ENCODE measurements at places on chromosomes 16 and 17.

- DNase-seq, result peak; percentile 13
Measured at GRCh38 chr17:73585583-73585982, 58.7 kb downstream of the SDK2 start.

DNA sequence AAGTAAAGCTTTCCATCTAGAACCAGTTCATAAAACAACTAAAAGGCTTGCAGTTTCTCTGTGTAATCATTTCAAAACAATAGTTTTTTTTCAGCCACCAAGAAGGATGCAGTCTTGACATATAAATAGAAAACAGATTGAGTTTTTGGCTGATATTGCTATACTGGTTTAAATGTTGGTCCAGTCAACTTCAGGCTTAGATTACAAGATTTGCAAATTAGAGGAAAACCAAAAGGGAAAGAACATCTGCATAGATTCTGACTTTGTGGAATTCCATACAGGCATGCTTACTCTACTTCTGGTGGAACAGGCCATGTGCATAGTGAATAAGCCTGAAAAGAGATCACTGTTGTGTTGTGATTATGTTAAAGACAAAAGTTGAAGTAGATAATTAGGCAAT, 150.3 kb downstream of the BCAS3 start:
- no peak for DNase-seq

DNA sequence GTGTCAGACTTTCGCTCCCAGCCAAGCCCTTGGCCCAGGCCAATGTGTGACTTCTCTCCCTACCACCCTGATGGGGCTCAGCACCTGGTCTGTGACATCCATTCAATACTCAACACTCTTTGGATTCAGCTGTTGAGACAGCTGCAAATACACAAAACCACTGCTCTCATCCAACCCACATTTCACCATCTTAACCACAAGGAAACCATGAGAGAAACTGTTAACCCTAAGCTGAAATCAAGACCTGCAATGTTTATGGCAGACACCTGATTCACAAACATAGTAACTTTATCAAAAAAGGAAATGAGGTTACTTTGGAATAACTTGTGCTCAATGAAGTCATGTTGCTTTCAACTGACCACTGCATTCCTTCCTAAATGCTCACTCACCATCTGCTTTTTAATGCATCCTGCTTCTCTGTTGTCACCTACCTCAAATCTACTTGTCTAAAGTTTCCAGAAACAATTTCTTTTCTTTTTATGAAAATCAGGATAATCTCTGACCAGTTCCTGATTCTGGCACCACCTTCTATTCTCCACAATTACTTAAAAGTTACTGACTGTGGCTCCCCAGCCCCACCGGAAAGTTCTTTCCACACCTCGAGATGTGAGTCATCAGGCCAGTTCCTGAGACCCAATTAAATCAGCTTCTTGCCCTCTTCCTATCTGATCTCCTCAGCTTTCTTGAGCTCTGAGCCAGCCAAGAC, 88.2 kb downstream of the NOG start:
- peak; percentile 22 for DNase-seq

GRCh38 chr17:69443138-69443537, 28.6 kb downstream of the MAP2K6 start:
- no peak for DNase-seq

GRCh38 chr17:82874011-82874835, 34.4 kb upstream of the ZNF750 start:
- DNase-seq, result no peak

GRCh38 chr17:83062818-83063671, 16.4 kb upstream of the METRNL start:
- DNase-seq, result peak; percentile 1

GRCh38 chr17:4672055-4672630, 30.7 kb upstream of the ALOX15 start:
- DNase-seq, result no peak

GRCh38 chr17:83192161-83192788, 112.9 kb downstream of the METRNL start:
- DNase-seq, result peak; percentile 6

DNA sequence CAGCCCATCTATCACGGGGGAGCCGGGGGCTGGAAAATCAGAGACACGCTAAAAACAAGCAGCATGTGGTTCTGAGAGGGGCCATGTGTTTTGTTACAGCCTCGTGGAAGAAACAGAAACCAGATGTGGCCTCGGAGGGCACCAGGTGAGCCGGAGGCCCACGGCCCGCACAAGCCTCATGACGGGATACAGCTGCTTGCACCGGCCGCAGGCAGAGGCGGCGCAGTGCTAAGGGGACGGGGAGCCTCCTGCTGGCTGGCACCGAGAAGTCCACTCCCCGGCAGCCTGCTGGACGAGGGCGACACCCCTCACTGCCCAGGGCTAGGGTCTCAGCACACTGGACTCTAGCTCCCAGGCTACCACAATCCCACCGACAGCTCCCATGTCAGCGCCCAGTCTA, 19.2 kb downstream of the NDUFAF8 start:
- DNase-seq, result no peak

- no peak for DNase-seq
Measured at GRCh38 chr16:77536809-77537208, 102.0 kb upstream of the ADAMTS18 start.

DNA sequence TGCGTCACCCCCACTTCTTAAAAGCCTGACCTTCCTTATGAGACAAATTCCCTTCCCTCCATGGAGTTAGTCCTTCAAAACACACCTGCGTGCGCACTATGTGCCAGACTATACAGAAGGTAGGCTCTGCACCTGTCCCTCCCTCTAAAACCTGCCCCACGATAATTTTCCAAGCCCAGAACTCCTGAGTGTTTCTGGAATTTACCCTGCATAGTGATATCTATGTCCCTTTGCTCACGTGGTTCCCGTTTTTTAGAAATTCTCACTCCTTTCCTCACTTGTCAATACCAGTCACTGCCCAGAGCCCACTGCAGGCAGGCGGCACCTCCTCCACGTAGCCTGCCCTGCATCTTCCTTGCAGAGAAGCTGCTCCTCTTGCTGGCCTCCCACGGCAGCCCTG, 82.2 kb downstream of the SLC6A2 start:
- DNase-seq, result no peak

- no peak for DNase-seq
Measured at GRCh38 chr16:82043680-82044584, 8.9 kb downstream of the HSD17B2 start.

DNA sequence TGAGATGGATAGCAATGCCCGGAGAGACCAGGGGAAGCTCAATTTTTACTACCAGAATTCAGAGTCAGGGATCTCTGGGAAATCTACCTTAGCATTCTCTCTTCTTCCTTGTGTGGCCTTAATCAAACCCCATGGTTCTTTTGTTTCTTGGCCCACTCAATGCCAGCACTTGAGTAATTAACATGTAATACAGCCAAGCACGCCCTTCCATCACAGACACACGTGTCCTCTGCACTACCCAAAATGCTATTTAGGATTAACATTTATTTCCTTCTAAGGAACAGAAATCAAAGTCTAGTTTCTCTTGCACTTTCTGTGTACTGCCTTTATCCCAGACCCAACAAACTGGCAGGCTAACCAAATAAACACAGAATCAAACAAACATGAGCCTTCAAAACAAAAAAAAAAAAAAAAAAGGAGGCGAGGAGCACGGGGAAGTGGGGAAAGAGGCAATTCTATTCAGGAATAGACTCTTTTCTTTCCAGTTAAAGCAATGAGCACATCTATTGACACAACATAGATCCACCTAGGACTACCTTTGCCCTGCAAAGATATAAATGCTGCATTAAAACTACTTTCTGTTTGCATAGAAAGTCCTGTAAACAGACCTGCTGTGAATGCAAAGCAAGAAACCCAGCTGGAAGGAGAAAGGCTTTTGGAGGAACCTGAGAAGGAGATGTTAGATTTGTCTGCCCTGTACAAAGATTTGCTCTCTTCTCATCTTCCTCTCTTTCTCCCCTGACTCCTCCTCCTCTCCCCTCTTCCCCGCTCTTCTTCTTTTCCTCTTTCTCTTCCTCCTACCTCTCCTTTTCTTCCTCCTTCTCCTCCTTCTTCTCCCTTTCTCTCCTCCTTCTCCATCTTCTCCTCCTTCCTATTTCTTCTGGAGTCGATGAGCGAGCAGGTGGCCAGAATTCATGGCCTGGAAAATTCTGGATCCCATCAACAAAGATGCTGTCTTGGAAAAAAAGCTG, 294.4 kb downstream of the NPIPA8 start:
- DNase-seq, result no peak

GRCh38 chr16:4496305-4496704, 20.1 kb downstream of the HMOX2 start:
- DNase-seq, result no peak

GRCh38 chr16:9780831-9781230, 401.4 kb downstream of the GRIN2A start:
- DNase-seq, result no peak

GRCh38 chr16:54934481-54935265, 4.0 kb downstream of the IRX5 start:
- no peak for DNase-seq

DNA sequence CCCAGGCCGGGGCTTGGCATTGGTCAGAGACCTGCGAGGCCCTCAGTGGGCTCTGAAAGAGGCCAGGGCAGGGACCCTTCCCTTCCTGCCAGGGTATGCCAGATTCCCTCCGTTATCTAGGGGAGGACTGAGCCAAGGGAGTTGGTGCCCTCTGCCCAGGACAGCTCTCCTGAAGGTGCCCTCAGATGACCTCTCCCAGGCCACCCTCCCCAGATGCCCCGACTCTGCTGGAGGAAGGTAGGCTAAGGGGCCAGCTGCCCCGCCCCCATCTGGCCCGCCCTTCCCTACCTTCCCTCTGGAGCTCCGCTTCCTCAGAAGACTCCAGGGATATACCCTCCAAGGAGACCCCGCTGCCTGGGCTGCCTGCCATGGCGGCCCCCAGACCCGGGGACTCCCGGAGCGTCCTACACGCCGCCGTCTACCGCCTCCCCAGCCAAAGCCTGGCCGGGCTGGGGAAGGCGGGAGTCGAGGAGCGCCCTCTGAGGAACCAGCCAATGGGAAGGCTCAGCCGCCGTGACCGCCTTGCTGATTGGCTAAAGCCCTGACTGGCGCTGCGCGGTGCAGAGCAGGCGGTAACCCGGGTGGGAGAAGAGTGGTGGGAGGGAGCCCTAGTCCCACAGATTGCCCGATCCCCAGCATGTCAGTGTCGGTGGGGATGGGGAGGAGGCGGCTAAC, 7.0 kb downstream of the MPP2 start:
- DNase-seq, result peak; percentile 85

DNA sequence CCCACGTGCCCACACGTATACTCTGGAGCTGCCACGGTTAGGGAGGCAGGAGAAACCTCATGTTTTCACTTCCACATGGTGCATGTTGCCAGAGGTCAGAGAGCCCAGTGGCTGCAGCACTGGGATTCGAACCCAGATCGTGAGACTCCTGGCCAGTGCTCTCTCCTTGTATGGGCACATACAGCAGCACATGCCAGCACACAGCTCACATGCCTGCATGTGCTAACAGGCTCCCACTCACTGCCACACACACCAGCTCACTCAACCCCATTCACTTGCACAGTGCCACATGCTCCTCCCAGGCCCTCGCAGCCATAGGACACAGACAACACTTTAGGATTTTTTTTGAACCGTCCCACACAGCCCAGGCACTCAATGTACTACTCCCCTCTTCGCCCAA, 49.5 kb upstream of the MRPS23 start:
- no peak for DNase-seq

DNA sequence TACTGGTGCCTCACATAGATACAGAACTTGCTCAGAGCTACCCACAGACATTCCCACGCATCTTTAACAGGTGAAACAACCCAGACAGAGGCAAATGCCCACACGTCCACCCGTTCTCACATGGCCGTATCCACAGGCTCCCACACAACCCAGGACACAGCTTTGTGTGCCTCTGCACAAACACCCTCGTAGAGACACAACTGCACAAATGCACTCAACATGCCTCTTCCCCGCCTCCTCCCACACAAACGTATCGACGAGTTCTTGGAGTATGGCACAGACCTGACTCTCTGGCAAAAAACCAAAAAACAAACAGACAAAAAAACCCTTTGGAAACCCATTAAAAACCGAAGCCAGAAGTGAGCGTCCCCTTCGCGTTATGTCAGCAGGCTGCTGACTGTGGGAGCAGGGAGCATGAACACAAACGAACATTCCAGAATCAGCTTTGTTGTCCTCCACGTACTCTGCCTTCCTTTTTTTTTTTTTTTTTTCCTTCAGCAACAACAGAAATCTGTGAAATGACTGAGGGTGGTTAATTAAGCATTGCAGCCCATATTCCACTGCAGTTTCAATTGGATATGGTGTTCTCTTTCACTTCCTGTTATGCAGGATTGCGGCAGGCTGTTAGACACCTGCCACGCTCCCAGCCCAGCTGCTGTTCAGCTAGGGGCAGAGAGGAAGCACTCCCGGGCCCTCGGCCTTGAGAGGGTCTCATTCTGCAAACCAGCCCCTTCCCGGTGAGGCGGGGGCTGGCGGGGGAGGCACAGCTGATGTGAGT, 313.7 kb downstream of the MAF start:
- peak; percentile 20 for DNase-seq

DNA sequence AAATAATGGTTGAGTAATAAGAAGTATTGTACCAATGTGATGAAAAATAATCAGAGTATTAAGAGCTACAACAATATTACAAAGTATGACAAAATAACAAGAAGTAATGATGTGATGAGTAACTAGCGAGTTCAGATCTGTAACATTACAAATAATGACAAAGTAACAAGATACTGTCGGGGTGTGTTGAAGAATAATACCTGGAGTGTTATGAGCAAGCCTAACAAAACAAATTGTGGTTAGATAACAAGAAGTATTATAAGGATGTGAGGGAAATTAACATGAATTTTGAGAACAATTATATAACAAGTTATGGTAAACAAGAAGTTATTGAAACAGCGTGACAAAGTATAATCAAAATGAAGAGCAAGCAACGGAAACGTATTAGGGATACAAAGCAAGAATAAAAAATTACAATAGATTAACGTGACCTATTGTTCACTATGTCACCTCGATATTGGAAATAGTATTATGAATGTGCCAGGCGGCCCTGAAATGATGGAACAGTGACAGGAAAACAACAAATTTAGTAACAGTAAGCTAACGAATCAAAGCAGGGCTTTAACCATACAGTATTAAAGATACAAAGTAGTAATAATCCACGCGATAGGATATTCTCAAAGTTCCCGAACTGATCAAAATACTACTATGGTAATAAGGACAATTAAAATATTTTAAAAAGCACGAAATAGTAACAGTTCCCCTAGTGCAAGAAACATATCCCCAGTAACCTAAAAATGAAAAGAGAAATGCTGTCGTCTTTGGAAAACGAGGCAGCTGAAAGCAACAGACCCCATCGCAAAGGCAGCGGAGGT, 1.6 kb downstream of the TBX4 start:
- DNase-seq, result no peak

All from activated naive CD8-positive, alpha-beta T cell treated with anti-CD3 and anti-CD28 coated beads, Interleukin-2, amount 50 U/mL, for 24 hours (primary cell).